NCI-H1092 (cell line): ENCODE measurements at places on chromosomes 12 and 14.

DNA sequence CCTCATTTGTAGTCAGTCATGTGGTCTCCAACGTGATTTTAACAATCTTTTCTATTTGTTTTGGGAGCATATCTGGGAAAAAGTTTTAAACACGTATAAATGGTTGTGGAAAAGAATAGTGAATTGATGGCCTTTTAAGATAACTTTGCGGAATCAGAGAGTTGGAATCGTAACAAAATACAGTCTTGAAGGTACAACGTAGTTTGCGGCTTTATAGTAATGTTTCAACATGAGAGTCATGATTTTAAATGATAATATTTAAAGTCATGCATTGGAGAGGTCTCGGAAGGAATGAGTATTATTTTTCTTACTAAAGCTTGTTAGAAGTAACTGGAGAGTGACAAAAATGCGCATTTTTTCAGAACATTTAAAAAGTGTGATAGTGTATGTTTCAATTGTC, 1.6 kb downstream of the AEBP2 start:
- DNase-seq: no peak

DNA sequence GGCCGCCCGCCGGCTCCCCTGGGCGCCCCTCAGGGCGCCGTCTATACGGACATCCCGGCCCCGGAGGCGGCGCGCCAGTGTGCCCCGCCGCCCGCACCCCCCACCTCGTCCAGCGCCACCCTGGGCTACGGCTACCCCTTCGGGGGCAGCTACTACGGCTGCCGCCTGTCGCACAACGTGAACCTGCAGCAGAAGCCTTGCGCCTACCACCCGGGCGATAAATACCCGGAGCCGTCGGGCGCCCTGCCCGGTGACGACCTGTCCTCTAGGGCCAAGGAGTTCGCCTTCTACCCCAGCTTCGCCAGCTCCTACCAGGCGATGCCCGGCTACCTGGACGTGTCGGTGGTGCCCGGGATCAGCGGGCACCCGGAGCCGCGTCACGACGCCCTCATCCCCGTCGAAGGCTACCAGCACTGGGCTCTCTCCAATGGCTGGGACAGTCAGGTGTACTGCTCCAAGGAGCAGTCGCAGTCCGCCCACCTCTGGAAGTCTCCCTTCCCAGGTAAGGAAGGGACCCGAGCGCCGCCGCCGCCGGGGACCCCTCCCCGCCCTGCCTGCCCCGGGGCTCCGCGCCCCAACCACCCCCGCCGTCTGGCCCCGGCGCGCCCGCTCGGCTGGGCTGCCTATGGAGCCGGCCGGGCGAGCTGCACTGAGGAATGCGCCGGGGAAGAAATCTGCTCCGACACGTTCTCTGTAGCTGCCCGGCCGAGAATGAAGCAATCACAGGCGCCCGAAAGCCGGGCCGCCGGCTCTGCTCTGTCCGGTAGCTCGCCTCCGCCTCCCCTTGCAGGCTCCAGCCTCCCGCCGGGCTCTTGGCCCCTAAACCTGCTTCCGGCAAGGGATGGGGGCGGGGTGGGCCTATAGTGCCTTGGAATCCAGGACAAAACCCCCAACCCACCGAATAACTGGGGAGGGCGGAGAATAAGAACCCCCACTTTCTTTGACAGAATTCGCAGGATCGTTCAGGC, 794 bp downstream of the HOXC13 start:
- no peak for DNase-seq

GRCh38 chr12:12839873-12840579, 26.9 kb downstream of the DDX47 start:
- no peak for DNase-seq

DNA sequence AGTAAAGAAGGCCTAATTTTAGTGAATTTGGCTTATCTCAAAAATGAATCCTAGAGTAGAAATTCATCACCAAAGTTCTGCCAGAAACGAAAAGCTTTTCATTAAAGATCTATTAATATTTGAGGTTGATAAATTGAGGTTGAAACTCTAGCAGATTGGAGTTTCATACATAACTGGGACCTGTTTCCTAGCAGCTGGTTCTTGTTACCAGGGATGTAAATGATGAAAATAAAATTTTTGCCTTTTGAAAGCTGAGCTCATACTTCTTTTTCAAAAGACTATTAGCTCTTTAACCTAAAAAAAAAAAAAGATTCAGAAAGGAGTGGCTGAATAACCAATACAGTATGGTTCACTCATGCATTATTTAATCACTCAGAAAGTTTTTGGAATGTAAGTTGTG, 98.3 kb downstream of the PTGER2 start:
- no peak for DNase-seq
